ENCODE measurements at places on chromosomes 12 and 14. TPM values are rescaled to one million over a fixed set of nuclear protein-coding genes. Genes with fewer than 3 reads are reported as not detected.

The ASPG gene
- total RNA-seq, result 4.6 TPM

The CD69 gene
- 11.4 TPM for total RNA-seq

The LALBA gene
- total RNA-seq, result not detected

The CACNA1C gene
- total RNA-seq, result 8.4 TPM

GRCh38 chr12:105358789-105359188 lies 28.3 kb downstream of the C12orf75 start:
- no peaks in the 10 kb centered on the region for H3K36me3 ChIP-seq
- H3K27me3 ChIP-seq, result no peaks in the 10 kb centered on the region
- H3K4me3 ChIP-seq, result no peak overlapping the region
- H3K4me1 ChIP-seq, result no peaks in the 10 kb centered on the region
- DNase-seq, result no peak

GRCh38 chr12:114913871-114914801 lies 230.2 kb upstream of the TBX3 start:
- no peak for DNase-seq
- no peak overlapping the region for H3K4me3 ChIP-seq
- H3K27me3 ChIP-seq, result no peaks in the 10 kb centered on the region
- H3K36me3 ChIP-seq, result no peaks in the 10 kb centered on the region
- H3K4me1 ChIP-seq, result no peaks in the 10 kb centered on the region
- no peak overlapping the region for H3K27ac ChIP-seq

DNA sequence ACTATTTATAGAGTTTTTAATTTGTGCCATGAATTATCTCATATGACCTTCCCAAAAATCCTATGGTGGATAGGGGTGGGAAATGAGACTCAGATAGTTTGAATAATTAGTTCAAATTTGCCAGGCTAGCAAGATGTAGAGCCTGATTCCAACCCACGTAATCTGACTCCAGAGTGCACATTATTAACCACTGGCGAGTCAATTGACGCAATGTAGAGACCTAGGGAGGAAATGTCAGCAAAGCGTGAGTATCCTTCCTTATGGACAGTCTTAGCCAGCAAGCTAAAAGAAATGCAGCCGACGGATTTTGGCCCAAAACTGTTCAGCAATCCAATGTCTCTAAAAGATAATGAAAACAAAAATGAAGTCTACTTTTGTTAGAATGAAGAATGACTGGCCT lies 193.3 kb upstream of the KRR1 start:
- H3K4me1 ChIP-seq, result peaks cover 8% of the 10 kb centered on the region
- no peak overlapping the region for H3K27ac ChIP-seq
- H3K4me3 ChIP-seq, result no peak overlapping the region
- H3K27me3 ChIP-seq, result no peaks in the 10 kb centered on the region

GRCh38 chr14:23302290-23303225 lies at the start of gene PPP1R3E:
Gene PPP1R3E, minus strand, starts transcription at chr14:23302859. Its CDS starts 283 bp downstream, at chr14:23302576.
- H3K27me3 ChIP-seq, result no peaks in the 10 kb centered on the region
- H3K4me1 ChIP-seq, result peaks cover 51% of the 10 kb centered on the region
- H3K4me3 ChIP-seq, result peak within 1 kb of the TSS; percentile 78
- peak; percentile 83 for DNase-seq
- H3K27ac ChIP-seq, result peak within 1 kb of the TSS; percentile 96

GRCh38 chr12:76152181-76152807 lies 67.8 kb upstream of the NAP1L1 start:
- no peaks in the 10 kb centered on the region for H3K4me1 ChIP-seq
- H3K27me3 ChIP-seq, result no peaks in the 10 kb centered on the region
- no peak for DNase-seq
- no peak overlapping the region for H3K27ac ChIP-seq
- H3K36me3 ChIP-seq, result no peaks in the 10 kb centered on the region

GRCh38 chr12:100955139-100955538 lies 160.6 kb downstream of the ANO4 start:
- no peaks in the 10 kb centered on the region for H3K36me3 ChIP-seq
- no peaks in the 10 kb centered on the region for H3K4me1 ChIP-seq
- DNase-seq, result no peak
- no peak overlapping the region for H3K4me3 ChIP-seq
- no peak overlapping the region for H3K27ac ChIP-seq

All from lower lobe of right lung (tissue), 2 donors.